ENCODE measurements at places on chromosomes 6 and 20.

GRCh38 chr6:49513153-49513989 is 13.6 kb downstream of the GLYATL3 start:
- DNase-seq = no peak

GRCh38 chr20:16777126-16777525 is 29.0 kb downstream of the OTOR start:
- DNase-seq = no peak

- DNase-seq = no peak
Observed at GRCh38 chr6:52325695-52326471, 36.1 kb upstream of the PAQR8 start.

GRCh38 chr6:20868397-20869096 is 334.3 kb downstream of the CDKAL1 start:
- DNase-seq = no peak

- no peak for DNase-seq
Observed at GRCh38 chr6:112639391-112639831, 292.3 kb downstream of the RFPL4B start.

DNA sequence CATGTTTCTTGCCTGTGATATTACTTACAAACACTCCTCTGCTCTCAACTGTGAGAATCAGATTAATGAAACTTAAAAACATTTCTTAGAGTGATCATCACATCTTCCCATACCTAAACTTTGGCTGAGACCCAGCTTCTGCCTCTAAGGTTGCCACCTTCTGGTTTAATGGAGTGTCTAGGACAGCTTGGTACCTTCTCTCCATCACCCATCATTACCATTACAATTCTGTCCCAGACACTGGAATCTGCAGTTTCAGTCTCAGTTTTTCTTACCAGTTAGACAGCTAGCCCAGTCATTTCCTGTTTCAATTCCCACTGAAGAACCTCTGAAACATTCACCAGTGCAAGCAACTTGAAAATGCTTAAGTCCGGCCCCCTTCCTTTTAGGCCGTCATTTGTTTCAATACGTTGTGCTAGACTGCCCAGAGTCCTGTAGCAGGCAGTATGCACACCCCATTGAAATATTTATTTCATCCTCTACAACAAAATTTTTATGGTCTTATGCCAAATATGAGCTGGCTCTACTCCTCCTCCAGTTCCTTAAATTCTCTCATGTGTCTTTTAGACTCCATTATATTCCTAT is 107.0 kb upstream of the FOXO3 start:
- DNase-seq = no peak

DNA sequence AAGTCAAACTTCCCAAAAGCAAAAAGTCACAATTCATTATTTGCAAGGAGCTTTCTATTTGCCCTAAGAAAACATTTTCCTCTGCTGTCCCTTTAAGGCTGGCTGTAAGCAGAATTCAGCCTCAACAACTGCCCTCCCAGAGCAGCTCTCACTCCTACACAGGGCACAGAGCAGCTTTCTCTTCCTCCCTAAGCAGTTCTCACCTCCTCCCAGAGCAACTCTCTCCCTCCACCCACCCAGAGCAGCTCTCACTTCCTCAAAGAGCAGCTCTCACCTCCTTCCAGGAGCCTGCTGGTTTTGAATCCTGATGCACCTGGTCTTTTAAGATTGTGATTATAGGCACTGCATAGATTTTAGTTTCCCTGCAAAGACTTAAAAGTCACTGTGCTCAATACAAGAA is 120.6 kb upstream of the TMEM181 start:
- DNase-seq = no peak

GRCh38 chr6:28953039-28953584 is 29.3 kb upstream of the TRIM27 start:
- DNase-seq = peak; percentile 78

DNA sequence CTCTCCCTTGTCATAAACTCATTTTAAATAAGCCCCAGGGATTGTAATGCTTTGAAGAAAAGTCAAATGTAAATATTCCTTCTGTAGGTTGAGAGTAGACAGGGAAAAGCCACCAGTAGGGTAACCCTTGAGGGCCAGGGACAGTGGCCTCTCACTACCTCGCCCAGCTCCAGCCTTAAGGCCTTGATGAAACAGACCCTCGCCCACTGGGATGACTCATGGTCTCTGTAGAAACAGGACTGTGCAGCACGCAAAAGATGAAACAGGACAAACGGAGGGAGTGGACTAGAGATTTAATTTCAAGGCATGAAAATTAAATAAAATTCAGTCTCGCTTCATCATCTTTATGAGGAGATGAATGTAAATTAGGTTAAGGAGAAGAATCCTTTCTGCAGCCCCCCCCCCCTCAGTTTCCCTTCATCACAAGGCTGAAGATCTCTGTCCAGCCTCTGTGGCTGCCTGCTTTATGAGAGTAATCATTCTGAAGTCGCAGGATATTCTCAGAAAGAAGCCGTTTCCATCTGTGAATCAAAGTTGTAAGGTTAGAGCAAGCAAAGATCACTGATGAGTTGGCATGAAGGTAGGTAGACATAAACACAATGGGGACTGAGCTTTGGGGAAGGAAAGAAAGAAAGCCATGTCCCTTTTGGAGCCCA is 60.4 kb downstream of the TMEM200A start:
- DNase-seq = no peak
